Stimulated activated CD4-positive, alpha-beta T cell treated with anti-CD3 and anti-CD28 coated beads, TNF-alpha, amount 100 ng/mL, for 24 hours (primary cell): ENCODE measurements at places on chromosomes 6 and 20.

- no peak for DNase-seq
These were observed 1.3 kb downstream of the ZNF343 start for GRCh38 chr20:2507464-2507863.

- DNase-seq = no peak
These were observed 25.2 kb downstream of the PYGB start for GRCh38 chr20:25273046-25273445.

DNA sequence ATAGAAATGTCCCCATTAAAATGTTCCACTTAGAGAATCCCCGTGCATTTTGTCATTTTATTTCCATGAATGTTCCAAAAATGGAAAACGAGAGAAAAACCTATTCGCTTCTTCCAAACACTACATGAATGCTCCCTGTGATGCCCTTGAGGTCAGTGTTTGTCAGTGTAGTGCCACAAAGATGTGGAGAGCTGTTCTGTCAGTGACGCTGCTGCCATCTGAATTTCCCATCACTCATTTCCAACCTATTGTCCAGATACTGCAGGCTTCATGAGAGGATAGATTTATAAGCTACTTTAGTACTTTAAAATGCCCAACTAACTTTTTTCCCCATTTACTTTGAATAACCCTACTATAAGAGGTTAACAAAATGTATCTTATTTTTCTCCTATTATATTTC lies 335.8 kb downstream of the CDKAL1 start:
- DNase-seq = no peak

GRCh38 chr6:17957498-17957897 lies 29.9 kb downstream of the KIF13A start:
- DNase-seq = no peak

GRCh38 chr6:47810885-47811284 lies 29.1 kb downstream of the OPN5 start:
- no peak for DNase-seq
